Naive B cell (primary cell): ENCODE measurements at places on chromosomes 12 and 14. TPM values are rescaled to one million over a fixed set of nuclear protein-coding genes. Genes with fewer than 3 reads are reported as not detected.
A peak's percentile ranks its signal among the peaks of the same experiment; 100 is the strongest.

The SDR9C7 gene
- polyA plus RNA-seq, result not detected

- peak overlapping the region; percentile 99 for H3K27ac ChIP-seq
- H3K4me1 ChIP-seq, result peaks cover 63% of the 10 kb centered on the region
- H3K36me3 ChIP-seq, result no peaks in the 10 kb centered on the region
- H3K4me3 ChIP-seq, result peak overlapping the region; percentile 98
- H3K27me3 ChIP-seq, result no peaks in the 10 kb centered on the region
Measured at GRCh38 chr12:121465921-121466793, 66.2 kb downstream of the RNF34 start.

The PZP gene
- polyA plus RNA-seq, result not detected

DNA sequence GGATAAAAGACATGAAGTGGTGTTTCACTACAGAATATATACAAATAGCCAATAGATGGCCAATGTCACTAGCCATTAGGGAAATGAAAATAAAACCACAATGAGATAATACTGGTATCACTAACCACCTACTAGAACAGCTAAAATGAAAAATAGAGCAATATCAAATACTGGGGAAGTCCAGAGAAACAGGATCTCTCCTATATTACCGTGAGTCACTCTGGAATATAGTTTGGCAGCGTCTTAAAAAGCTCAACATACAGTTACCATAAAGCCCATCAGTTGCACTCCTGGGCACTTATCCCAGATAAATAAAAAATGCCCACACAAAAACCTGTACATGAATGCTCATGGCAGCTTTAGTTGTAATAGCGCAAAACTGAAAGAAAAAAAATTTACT is 101.7 kb downstream of the TMTC1 start:
- no peak overlapping the region for H3K27ac ChIP-seq
- no peaks in the 10 kb centered on the region for H3K4me1 ChIP-seq
- H3K36me3 ChIP-seq, result no peaks in the 10 kb centered on the region
- DNase-seq, result no peak
- H3K4me3 ChIP-seq, result no peak overlapping the region

The CYP46A1 gene
- polyA plus RNA-seq, result not detected

DNA sequence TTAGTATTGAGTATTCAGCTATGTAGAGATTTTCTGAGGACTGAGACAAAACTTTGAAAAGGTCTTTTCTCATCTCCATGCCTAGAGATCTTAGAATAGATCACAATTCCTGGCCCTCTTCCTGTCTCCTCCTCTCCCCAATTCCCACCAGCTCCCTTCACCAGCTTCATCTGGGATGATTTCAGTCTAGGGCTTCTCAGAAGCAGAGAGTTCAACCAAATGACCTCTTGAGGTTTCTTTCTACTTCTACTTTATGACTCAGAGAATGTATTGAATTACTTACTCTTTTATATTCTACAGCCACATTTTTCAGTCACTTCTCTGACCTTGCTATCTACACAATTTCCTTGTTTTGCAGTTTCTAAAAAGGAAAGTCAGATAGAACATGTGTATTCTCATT is 19.4 kb upstream of the SNX6 start:
- H3K4me1 ChIP-seq, result no peaks in the 10 kb centered on the region
- no peak overlapping the region for H3K27ac ChIP-seq
- no peaks in the 10 kb centered on the region for H3K27me3 ChIP-seq
- H3K4me3 ChIP-seq, result no peak overlapping the region

The PLEKHH1 gene
- 0.13 TPM for polyA plus RNA-seq

The BMP4 gene
- not detected for polyA plus RNA-seq

DNA sequence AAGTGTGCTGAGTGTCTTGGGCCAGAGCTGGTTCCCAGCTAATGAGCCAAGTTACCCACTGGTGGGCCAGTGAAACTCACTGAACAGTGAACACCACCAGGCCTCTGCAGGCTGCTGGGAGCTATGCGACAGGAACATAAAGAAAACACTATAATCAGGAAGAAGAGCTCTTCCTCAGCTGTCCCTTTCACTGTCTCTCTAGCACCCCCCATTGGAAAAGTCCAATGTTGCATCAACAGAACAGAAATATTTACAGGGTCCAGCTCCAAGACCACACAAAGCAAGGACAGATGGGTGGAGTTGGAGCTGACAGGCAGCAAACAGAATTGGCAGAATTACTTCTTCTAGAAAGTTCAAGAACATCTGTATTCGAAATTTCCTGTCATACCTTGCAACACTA is 903.6 kb upstream of the TMEM132C start:
- DNase-seq, result no peak
- H3K4me1 ChIP-seq, result no peaks in the 10 kb centered on the region
- H3K36me3 ChIP-seq, result no peaks in the 10 kb centered on the region
- H3K4me3 ChIP-seq, result no peak overlapping the region

DNA sequence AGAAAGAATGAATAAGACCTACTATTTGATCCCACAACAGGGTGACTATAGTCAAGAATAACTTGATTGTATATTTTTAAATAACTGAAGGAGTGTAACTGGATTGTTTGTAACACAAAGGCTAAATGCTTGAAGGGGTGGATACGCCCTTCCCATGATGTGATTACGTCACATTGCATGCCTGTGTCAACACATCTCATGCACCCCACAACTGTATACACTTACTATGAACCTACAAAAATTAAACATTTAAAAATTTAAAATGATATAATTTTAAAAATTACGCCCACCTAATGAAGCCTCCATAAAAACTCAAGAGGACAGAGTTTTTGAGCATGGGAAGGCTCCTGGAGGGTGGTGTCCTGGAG is 94.5 kb downstream of the SCARB1 start:
- no peak overlapping the region for H3K4me3 ChIP-seq
- DNase-seq, result no peak
- peaks cover 9% of the 10 kb centered on the region for H3K36me3 ChIP-seq
- H3K27ac ChIP-seq, result no peak overlapping the region
- H3K27me3 ChIP-seq, result peaks cover 8% of the 10 kb centered on the region
- H3K4me1 ChIP-seq, result peaks cover 22% of the 10 kb centered on the region

DNA sequence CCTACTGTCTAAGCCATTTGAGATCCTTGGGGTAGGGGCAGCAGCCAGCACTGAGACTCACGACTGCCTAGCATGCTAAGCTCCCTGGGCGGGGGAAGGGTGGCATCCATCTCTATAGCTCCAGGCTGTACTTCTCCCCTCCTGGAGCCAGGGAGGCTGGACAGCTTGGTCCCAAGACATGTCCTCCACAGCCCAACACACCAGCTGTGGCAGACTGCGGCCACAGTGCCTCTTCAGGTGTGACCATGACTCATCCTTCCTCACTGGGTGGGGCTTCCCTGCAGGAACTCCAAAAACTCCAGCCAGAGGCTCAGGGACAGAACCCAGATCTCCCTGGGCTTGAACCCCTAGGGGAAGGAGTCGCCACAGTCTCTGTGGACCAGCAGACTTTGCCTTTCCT is 193.9 kb downstream of the GPHN start:
- no peak overlapping the region for H3K27ac ChIP-seq
- peaks cover 4% of the 10 kb centered on the region for H3K27me3 ChIP-seq
- no peak for DNase-seq
- no peaks in the 10 kb centered on the region for H3K36me3 ChIP-seq
- H3K4me1 ChIP-seq, result no peaks in the 10 kb centered on the region

GRCh38 chr14:52325126-52325525 is 11.0 kb downstream of the PTGER2 start:
- peak overlapping the region; percentile 58 for H3K4me3 ChIP-seq
- peaks cover 34% of the 10 kb centered on the region for H3K27me3 ChIP-seq
- H3K27ac ChIP-seq, result peak overlapping the region; percentile 73

GRCh38 chr14:91402771-91403600 is 14.6 kb downstream of the CCDC88C start:
- no peaks in the 10 kb centered on the region for H3K36me3 ChIP-seq
- H3K27me3 ChIP-seq, result no peaks in the 10 kb centered on the region
- DNase-seq, result no peak
- H3K4me3 ChIP-seq, result peak overlapping the region; percentile 31
- H3K27ac ChIP-seq, result peak overlapping the region; percentile 88
- H3K4me1 ChIP-seq, result peaks cover 63% of the 10 kb centered on the region

- no peak overlapping the region for H3K27ac ChIP-seq
- no peak for DNase-seq
- H3K4me1 ChIP-seq, result peaks cover 8% of the 10 kb centered on the region
Measured at GRCh38 chr14:77055306-77055705, 26.8 kb upstream of the IRF2BPL start.

- H3K4me1 ChIP-seq, result peaks cover 20% of the 10 kb centered on the region
- no peaks in the 10 kb centered on the region for H3K27me3 ChIP-seq
- H3K4me3 ChIP-seq, result no peak overlapping the region
- H3K27ac ChIP-seq, result no peak overlapping the region
- no peak for DNase-seq
Measured at GRCh38 chr14:105437723-105438500, 18.3 kb downstream of the MTA1 start.

DNA sequence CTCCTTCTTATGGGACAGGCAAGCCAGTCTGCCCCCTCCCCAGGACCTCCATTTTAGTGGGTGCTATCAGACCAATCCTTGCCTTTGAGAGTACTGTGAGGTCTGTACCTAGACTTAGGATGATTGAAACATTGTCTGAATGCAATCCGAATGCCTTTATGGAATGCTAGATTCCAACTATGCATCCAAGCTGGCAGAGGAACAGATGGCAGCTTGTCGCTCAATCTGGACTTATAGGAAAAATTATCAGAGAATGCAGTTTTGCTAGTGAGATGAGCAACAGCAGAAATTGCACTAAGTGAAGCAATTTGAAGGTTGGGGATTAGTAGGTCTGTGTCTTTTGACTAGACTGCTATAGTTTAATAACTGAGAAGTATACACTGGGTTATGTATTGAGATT is 109.1 kb downstream of the DYRK2 start:
- H3K4me3 ChIP-seq, result no peak overlapping the region
- no peak overlapping the region for H3K27ac ChIP-seq
- H3K4me1 ChIP-seq, result peaks cover 24% of the 10 kb centered on the region

The PRB2 gene
- polyA plus RNA-seq, result not detected

The LRP1-AS gene
- not detected for polyA plus RNA-seq

DNA sequence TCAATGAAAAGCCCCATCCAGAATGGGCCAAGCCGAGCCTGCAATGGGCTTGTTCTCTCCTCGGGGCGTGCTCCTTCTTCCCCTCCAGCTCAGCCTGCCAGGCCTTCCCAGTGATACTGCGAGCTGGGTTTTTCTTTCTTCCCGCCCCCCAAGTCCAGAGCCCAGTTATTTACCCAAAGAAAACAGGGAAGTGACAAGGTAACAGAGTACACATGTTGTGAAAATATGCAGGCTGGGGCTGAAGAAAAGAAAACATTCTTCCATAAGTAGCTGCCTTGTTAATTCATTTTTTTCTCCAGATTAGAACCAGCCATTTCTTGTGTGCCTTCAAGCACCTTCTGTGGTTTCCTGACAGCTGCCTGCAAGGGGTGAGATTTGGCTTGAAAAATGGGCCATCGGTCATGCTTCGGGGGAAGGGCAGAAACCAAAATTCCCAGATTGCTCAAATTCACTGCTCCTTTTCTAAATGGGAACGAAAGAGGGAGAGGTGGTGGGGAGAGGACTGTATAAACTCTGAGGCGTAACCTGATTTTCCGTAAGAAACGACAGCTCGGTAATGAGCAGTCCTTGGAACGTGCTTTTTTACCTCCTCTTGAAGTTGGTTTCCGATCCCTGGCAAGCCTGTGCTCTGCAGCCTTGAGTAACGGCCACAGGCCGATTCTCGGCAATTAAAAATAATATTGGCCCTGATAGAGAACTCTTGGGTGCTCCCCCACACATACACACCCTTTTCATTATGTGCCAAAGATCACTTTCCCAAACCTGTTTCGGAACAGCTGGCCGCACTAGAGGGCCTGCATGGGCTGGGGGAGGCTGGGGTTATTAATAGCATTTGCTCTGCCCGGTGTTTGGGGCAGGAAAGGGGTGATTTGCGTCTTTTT is 229.4 kb downstream of the ZFP36L1 start:
- DNase-seq, result no peak
- peaks cover 7% of the 10 kb centered on the region for H3K36me3 ChIP-seq
- peak overlapping the region; percentile 51 for H3K27ac ChIP-seq

DNA sequence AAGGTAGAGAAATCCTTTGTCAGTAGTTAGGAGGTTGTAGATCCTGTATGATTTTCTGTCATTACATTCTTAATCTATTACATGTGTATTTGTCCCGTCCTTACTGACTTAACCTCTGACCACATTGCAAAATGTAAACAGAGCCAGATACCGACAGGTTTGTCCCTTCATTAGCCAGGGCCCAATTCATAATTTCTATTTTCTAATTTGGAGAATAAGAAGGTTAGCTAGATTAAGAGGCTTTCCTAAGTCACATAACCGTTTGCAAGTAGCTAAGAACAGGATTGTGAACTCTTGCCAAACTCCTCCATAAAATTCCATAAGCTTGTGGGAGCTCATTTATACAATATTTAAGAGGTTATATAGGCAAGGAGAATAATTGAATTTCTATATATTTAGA is 352.6 kb downstream of the RAD51B start:
- H3K27ac ChIP-seq, result no peak overlapping the region
- no peak for DNase-seq
- H3K36me3 ChIP-seq, result no peaks in the 10 kb centered on the region
- H3K4me3 ChIP-seq, result no peak overlapping the region
- H3K27me3 ChIP-seq, result no peaks in the 10 kb centered on the region

The TDRD9 gene
- 0.37 TPM for polyA plus RNA-seq

DNA sequence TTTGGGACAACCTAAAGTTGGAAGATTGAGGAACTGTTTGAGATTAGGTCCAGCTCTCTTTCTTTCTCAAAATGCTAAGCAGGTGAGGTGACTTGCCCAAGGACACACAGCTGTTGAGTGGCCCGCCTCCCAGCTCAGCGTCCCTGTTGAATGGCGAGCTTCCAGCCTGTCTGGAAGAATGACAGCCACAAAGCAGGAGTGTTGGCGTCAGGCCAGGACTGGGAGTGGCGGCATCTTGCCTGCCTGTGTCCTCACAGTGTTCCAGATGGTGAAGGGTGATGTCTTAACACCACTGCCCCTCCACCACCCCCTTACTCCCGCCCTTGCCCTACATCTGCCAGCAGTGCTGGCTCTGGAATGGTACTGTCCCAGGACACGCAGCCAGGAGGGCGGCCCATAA is 4.4 kb upstream of the CEBPE start:
- no peaks in the 10 kb centered on the region for H3K27me3 ChIP-seq
- H3K27ac ChIP-seq, result peak overlapping the region; percentile 49

The TBC1D30 gene
- not detected for polyA plus RNA-seq

- H3K27ac ChIP-seq, result peak within 1 kb of the TSS; percentile 67
- H3K4me1 ChIP-seq, result no peaks in the 10 kb centered on the region
- H3K27me3 ChIP-seq, result peaks cover 36% of the 10 kb centered on the region
Measured at GRCh38 chr14:88323086-88323522, at the start of gene KCNK10. KCNK10 (minus strand) TSS chr14:88323269; CDS start chr14:88322798, 471 bp downstream.

- peaks cover 9% of the 10 kb centered on the region for H3K36me3 ChIP-seq
- no peak overlapping the region for H3K27ac ChIP-seq
- H3K4me3 ChIP-seq, result no peak overlapping the region
- no peaks in the 10 kb centered on the region for H3K4me1 ChIP-seq
Measured at GRCh38 chr14:101889898-101890297, 74.5 kb upstream of the DYNC1H1 start.

The KCNH3 gene
- polyA plus RNA-seq, result not detected

The NINJ2 gene
- polyA plus RNA-seq, result 11.4 TPM

DNA sequence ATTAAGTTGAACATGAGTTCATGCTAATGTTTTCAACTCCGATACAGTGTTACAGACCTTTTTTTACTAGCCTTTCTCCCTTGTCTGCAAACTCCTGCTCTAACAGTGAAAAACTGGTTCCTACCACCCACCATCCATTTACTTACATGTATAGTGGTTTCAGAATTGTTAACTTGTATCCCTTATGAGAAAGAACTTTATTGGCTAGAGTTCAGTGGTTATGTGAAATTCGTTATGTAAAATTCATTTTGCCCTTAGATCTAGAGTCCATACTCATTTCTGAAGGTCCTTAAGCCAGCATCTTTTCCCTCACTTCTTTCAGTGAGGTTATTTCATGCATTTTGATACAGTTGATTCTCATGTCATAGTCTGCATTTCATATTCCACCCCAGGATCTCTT is 51.0 kb downstream of the PRKCH start:
- H3K4me1 ChIP-seq, result no peaks in the 10 kb centered on the region
- DNase-seq, result no peak
- H3K36me3 ChIP-seq, result peaks cover 17% of the 10 kb centered on the region
- no peaks in the 10 kb centered on the region for H3K27me3 ChIP-seq
- H3K4me3 ChIP-seq, result no peak overlapping the region
